Cardiac fibroblast (primary cell): ENCODE measurements at places on chromosomes 12 and 14.

DNA sequence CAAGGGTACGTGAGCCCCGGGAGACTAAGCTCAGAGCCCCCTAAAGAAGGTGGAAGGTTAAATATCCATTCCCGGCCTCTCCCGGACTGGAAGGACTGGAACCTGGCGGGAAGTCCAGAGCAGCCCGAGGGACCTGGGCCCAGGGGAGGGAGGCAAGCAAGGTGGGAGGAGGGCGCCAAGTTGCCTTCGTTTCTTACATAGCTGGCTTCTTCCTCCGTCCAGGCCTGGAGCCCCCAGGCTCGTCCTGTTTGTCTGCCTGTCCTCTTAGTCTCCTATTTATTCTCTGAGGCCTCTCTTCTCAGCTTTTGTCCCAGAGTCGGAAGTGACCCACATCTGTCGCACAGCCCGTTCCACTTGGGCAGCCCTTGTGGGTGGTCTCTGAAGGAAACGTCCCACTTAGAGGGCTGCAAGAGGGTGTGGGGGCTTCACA, 745 bp downstream of the PCK2 start:
- DNase-seq, result peak; percentile 14

DNA sequence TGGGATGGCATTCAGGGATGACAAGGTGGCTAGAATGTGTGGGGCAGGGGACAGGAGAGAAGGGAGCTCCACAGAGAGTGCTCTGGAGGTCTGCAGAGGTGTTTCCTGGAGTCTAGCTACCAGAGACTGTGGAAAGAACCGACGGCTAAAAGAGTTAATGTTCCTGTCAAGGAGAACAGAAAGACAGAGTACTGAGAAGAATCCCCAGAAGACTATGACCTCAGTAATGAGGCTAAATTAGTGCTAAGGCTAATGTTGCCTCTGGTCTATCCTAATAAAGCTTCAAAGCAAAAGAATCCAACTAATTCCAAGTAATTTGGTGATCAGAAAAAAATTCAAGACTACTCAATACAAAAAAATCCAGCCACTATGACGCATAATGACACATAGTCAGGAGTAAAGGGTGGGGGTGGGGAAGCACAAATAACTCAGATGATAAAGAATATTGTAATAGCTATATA, 44.7 kb downstream of the FERMT2 start:
- DNase-seq, result peak; percentile 94

GRCh38 chr12:108712165-108712924, 19.0 kb downstream of the CORO1C start:
- no peak for DNase-seq

GRCh38 chr12:11941606-11942337, 129.0 kb upstream of the BCL2L14 start:
- peak; percentile 87 for DNase-seq

DNA sequence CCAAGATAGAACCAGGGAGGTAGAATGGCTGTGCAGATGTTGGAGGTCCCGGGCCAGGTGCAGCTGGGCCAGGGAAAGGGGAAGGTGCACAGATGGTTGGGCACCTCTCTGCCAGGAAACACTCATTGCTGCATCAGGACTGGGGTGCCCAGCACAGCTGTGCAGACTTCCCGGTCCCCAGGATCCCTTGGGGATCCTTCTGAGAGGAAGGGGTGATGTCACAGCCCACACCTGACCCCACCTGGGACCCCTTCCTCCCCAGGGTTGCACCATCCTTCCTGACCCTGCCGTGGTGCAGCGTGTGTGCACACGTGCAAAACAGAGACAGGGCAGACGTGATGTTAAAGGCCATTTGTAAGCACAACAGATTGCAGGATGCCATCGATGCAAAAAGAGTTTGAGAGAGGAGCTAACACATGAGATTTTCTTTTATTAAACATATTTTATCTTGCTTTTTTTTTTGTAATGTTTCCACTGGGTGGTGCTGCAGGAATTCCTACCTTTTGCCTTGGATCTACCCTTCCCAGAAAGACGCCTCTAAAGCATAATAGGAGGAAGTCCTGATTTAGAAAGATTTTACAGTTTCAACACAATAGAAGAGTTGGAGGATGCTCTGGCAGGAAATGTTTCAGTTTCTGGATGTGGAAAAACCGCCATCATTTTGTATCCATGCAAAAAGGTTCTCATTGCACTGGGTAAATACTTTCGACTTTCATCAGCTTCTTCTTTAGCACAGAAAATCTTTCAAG, 14.8 kb downstream of the ELK3 start:
- peak; percentile 49 for DNase-seq

DNA sequence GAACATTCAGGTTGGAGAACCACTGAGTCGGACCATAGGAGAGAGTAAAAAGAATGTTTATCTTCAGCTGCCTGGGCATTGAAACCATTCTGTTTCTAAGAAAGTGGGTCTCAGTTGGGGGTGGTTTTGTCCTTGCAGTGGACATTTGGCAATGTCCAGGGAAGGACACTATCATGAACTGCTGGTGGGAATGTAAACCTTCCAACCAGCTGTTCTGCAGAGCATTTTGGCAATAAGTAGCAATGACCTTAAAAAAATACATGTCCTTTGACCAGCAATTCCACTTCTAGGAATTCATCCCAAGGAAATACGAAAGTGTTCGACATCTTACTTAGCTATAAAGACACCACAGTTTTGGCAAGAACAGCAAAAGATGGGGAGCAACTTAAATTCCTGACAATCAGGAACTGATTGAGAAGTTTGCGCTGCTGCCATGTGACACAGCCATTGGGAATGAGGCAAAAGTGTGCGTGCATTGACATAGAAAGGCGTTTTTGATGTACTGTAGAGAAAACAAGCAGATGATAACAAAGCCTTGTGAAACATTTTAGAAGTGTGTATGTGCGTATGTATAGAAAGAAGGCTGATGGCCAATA, 82.9 kb upstream of the MAP1LC3B2 start:
- DNase-seq, result no peak

DNA sequence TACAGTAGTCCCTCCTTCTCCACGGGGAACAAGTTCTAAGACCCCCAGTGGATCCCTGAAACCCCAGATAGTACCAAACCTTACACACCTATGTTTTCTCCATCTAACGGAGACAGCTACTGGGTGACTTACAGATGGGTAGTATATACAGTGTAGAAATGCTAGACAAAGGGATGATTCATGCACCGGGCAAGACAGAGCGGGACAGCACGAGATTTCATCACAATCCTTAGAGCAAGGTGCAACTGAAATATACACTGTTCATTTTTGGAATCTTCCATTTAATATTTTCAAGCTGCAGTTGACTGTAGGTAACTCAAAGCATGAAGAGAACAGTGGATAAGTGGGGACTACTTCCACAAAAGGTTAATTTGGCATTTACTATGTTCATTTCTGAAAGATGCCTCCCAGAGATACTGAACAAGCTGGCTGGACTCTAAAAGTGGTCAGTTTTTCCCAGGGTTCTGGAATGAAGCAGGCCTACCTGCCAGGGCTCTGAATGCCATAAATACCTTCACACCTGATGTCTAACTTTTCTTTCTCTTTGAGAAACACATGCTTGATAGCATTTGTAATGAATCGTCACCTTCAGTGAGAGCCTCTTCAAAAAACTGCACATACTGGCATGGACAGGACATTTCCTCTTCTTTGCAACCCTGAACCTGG, 127.7 kb upstream of the FOXN3 start:
- DNase-seq, result no peak

- no peak for DNase-seq
Observed at GRCh38 chr12:47737936-47738594, 12.8 kb upstream of the ENDOU start.

GRCh38 chr14:37422319-37422718, 172.7 kb downstream of the FOXA1 start:
- no peak for DNase-seq

GRCh38 chr14:74649167-74649566, 37.1 kb upstream of the LTBP2 start:
- DNase-seq, result no peak

DNA sequence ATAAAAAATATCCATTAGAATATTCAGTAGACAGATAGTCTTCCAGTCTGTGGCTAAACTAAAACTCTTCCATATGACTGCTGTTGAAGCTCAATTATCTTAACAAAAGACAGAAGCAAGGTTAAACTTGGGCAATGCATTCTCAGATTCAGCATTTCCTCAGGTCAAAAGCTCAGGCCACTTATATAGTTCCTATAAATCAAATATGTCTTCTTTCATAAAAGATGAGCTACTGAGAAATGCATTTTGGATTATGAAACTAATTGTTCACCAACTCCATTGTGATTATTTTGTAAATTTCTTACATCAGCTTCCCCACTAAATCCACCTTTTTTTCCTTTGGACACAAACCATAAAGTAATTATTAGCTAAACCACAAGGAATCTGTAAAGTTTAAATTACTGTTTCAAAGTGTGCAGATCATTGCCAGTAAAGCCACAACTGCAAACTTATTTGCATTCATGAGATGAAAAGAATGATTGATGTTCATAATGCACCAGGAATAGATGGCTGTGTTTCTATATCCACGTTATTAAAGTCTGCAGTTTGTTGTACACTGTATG, 224.4 kb downstream of the FBXL14 start:
- DNase-seq, result no peak

GRCh38 chr14:104794631-104794992, 936 bp downstream of the AKT1 start:
- no peak for DNase-seq

GRCh38 chr12:53145383-53146260, 34.9 kb upstream of the ZNF740 start:
- peak; percentile 55 for DNase-seq

DNA sequence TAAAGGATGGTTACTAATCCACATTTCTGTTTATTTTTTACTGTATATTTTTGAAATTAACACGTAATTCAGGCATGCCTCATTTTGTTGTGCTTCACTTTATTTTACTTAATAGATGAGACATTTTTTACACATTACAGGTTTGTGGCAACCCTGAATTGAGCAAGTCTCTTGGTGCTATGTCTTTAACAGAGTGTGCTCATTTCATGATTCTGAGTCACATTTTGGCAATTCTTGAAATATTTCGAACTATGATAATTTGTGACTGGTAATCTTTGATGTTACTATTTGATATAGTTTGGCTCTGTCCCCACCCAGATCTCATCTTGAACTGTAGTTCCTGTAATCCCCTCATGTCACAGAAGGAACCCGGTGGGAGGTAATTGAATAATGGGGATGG, 1120.5 kb upstream of the FLRT2 start:
- DNase-seq, result peak; percentile 45

DNA sequence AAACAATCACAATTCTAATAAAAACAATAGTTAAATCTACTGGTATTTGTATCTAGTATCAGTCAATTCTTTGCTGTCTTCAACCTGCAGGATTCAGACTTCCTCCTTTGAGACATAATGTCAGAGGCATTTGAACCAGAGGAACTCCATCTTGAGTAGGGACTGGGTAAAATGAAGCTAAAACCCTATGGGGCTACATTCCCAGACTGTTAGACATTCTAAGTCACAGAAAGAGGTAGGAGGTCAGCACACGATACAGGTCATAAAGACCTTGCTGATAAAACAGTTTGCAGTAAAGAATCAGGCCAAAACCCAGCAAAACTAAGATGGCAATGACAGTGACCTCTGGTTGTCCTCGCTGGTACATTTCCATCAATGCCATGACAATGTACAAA, 48.2 kb upstream of the MAP3K9 start:
- peak; percentile 40 for DNase-seq

DNA sequence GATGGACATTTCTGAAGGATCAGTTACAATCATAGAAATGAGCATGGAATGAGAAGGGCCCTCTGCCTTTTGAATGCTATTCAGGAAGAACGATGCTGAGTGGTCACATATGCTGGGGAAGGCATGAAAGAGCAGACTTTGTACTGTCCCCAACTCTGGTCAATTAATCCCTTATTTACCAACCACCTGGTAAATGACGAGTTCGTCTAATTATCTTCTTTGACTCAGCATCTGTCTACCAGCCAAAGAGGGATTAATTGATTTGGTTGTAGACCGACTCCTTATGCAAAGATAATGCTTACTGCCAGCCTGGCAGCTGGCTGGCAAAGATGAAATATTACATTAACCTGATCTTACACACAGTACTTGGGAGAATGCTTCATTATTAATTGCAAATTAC, 152.2 kb downstream of the CHST11 start:
- no peak for DNase-seq

DNA sequence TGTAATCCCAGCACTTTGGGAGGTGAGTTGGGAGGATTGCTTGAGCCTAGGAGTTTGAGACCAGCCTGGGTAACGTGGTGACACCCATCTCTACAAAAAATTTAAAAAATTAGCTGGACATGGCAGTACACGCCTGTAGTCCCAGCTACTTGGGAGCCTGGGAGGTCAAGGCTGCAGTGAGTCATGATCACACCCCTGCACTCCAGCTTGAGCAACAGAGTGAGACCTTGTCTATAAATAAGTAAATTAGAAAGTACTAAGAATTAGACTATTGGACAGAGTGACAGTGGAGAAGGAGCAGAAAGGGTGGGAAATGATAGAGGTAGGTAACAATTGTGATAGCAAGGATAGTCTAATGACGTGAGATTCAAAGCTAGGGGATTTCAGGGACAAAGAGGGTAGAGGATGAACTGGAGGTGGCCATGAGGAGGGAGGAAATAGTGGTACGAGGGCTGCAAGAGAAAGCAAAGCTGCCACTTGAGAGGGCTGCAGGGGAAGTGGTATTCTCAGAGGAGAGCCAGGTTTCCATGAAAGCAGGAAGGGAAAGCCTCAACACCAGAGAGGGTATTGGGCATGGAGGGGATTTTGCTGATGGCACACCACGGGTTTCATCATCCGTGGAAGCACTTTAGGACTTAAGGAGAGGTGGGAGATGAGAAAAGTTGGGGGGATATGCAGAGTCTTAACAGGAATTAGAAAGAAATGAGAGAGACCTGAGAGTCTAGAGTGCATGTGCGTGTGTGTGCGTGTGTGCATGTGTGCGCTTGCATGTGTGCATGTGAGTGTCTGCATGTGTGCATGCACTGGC, 85.6 kb downstream of the SYNE2 start:
- DNase-seq, result peak; percentile 43

- DNase-seq, result no peak
Observed at GRCh38 chr12:47993491-47993890, 10.8 kb downstream of the COL2A1 start.

DNA sequence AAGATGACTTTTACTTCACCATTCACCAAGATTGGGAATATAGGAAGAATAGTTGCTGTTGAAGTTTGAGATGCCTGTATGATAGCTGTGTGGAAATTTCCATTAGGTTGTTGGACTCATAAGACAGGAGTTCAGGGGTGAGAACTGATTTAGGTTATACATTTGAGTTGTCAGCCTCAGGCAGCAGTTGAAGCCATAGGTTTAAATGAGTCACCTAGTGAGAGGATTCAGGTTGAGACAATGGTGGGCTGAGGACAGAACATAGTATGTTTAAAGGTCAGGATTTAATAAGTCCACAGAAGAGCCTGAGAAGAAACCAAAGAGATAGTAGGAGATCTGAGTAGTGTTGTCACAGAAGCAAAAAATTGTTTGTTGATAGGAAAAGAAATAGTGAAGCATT, 63.6 kb upstream of the MON2 start:
- DNase-seq, result no peak
